ENCODE measurements at places on chromosomes 7 and 10.
A peak's percentile ranks its signal among the peaks of the same experiment; 100 is the strongest.

- peak; percentile 59 for DNase-seq
These were observed 125.2 kb downstream of the DOCK4 start for GRCh38 chr7:112080978-112081377.

GRCh38 chr7:38322461-38322860, 49.0 kb upstream of the TARP start:
- DNase-seq = no peak

- peak; percentile 83 for DNase-seq
These were observed 2.9 kb upstream of the FGL2 start for GRCh38 chr7:77202481-77202976.

DNA sequence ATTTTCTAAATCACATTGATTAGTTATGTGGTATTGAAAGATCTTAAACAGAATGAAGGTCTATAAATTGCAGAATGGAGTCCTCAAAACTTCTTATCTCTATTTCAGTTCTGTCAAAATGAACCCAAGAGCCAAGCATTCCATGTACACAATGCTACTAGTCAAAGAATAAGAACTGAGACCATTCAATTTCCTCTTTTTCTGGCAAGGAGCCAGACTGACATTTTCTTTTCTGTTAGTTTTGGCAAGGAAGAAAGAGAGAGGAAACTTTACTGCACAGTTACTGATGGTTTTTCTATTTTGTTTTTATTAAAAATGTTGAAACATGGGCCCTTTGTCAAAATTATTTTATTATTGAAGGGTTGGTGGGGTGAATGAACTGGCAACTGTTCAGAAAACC, 181.8 kb upstream of the FERD3L start:
- no peak for DNase-seq

DNA sequence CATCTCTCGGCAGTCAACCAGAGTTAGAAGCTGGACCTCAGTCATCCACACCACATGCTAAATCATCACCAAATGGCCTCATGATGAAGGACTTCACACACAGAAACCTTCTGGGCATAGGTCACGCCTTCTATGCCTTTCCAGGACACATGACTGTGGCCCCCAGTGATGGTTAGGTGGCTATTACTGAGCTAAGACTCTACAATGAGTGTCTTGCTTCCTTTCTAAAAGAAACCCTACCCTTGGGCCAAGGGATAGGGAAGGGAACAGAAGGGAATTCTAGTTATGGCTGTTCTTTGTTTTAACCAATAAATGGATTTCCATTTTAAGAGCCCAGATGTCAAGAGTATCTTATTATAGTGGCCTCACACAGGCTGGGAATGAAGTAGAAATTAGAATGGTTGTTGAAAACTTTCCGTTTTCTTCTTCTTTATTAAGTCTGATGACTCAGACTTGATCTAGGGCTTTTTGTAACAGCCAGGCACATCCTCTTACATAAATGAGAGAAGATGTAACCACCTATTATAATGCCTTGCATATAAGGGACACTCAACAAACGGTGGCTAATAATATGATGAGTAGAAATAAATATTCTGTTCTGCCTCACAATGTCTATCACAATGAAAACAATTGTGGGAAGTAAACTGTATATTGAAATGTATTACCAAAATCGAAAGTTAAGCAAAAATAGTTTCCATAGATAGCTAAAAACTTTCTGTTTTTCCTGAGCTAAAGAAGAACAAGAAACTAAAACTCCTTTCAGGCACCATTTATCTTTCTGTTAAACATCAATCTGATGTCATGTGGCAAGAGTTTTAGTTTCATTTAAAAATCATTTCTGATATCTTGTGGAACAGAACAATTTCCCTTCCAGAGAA, 62.5 kb upstream of the TOMM7 start:
- peak; percentile 55 for DNase-seq

DNA sequence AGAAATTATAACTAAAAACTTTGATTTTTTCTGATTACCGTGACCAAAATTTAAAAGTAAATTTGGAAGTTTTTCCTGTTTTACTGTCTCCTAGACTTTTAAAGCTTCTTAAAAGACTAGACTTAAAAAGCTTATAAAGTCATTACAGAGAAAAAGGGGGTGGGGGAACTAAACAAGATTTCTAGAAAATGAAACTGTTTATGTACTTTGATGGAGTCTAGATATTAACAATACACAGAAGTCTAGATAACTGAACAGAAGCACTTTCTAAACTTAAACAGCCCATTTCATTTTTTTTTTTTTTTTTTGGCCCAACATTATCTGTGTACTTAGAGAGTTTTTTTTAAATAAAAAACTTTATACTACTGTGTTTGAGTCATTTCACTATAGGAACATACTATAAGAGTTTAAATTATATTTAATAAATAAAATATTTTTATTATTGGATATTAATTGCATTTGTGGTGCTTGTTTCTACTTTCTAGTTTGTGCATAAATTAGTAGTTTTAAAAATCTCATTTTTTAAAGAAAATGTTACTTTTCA, 98.5 kb downstream of the PHTF2 start:
- DNase-seq = no peak

- no peak for DNase-seq
These were observed 397.8 kb downstream of the GFRA1 start for GRCh38 chr10:115875172-115875571.

DNA sequence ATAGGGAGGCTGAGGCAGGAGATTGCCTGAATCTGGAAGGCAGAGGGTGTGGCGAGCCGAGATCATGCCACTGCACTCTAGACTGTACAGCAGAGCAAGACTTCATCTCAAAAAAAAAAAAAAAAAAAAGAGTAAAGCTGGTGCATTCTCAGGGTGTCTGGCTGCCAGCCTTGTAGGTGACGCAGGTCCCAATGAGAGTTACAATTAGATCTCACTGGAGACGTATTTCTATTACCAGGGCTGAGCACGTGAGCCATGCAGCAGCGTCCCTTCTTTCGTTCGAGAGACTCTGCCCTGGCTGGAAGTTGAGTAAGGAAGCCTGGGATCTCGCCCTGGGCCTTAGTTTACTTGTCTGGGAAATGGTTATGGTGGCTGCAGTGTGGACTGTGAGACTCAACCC, 22.4 kb upstream of the ZMIZ1 start:
- no peak for DNase-seq

DNA sequence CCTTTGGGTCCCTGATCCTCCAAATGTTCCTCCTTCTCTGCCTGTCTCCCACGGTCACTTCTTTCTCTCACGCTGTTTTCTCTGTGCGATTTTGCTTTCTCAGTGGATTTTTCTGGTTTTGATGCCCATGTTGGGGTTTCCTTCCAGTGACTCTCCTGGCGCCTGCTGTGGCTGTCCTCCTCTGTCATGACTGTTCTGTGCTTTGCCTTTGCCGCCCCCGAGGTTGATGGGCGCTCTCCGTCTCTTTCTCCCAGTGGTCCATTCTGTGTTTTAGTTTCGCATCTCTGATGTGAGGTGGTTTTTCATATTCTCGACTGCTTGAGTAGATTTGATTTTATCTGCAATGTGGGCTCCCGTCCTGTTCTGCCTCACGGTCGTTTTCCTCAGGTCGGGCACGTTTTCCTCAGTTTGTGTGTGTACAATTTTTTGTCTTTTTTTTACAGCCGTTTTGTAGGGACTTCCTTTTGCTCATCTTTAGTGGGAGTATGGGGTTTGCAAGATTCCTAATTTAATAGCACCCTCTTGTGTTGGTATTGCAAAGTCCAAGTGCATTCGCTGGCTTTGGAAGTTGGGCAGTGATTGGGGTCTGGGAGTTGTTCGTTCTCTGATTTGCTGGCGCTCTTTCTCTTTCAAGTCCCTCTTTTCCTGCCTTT, 100.0 kb downstream of the INPP5A start:
- DNase-seq = peak; percentile 31

DNA sequence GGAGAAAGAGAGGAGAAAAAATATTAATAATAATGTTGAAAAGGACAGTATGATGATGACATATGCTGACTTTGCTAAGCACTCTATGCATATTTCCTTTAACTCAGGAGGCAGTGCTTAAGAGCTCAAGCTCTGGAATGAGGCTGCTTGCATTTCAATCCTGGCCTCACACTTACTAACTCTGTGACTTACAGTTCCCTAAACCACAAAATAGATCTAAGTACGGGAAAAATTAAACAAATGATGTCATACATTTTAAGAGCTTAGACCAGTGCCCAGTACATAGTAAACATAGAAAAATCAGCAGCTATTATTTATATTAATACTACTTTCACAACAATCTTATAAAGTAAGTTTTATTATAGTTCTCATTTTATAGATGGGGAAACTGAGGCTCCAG, 61.3 kb downstream of the GFRA1 start:
- DNase-seq = no peak

- no peak for DNase-seq
These were observed 97.5 kb upstream of the GJD4 start for GRCh38 chr10:35507519-35508109.

- DNase-seq = no peak
These were observed 105.5 kb downstream of the CUX1 start for GRCh38 chr7:101922631-101923601.

- no peak for DNase-seq
These were observed 134.7 kb downstream of the PFKFB3 start for GRCh38 chr10:6337382-6337781.

DNA sequence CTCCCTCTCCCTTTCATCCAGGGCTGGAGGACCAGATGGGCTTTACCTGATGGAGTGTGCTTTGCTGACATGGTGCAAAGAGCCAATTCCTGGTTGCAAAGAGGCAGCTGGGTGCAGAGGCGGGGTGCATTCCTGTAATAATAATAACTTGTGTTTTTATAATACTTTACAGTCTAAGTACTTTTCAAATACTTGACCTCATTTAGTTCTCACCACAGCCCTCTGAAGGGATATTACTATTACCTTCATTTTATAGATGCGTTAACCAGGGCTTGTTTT, 70.4 kb downstream of the TCF7L2 start:
- no peak for DNase-seq

- DNase-seq = no peak
These were observed 345.0 kb upstream of the PCDH15 start for GRCh38 chr10:55146032-55146431.

DNA sequence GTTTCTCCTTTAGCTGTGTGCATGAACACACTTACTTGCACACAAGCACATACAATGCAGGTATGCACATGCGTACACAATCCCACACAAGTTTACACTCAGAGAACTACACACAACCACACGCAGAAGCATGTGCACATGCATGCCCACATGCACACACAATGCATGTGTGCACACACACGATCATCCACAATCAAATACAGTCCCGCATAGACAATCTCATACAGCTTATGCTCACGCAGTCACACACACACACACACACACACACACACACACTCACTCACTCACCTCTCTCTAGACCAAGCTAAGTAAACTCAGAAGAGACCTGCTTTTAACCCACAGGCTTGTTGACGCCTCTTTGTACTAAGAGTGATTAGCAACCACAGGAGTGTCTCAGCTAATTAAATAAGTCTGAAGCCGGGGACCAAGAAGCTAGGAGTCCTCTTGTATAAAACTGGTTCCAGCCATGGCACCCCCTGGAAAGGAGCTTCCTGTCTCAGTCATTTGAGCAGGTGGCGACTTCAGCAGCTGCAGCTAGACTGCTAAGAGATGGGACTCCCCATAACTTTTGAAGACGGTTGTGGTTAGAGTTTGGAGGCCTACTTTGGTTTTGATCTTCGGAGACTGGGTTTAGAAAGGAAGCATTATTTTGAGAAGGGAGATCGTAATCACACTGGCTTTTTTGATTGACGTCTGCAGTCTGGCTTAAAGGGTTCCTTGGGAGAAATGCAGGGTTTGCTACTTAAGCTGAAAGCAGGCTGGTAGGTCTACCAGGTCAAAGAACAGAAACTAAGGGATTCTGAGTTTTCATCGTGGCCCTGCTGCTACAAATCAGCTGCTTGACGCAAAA, 82.3 kb upstream of the ADRB1 start:
- DNase-seq = peak; percentile 96

DNA sequence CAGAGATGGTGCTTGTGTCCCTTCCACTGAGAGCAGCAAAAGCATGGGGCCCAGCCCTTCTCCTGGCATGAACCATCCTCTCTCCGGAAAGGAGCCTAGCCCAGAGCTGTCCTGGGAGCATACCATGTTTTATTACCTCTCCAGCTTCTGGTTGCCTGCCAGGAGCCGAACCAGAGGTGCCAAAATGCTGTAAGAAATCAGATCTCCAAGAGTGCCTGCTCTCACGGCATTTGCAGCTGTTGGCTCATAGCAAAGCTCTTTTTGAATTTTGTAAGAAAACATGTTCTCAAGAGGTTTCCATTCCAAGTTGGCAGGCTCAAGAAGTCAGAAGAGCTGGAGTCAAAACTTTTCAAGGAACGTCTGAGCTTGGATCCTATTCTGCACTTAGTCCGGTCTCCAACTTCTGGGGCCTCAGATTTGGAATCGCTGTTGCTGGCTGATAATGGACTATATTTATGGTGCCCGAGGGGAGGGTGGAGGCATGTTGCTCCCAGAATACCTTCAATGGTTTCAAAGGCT, 211.7 kb upstream of the MKI67 start:
- no peak for DNase-seq

- no peak for DNase-seq
These were observed 889.9 kb upstream of the PHF14 start for GRCh38 chr7:10083766-10084165.

GRCh38 chr10:110404825-110405224, 92.9 kb upstream of the DUSP5 start:
- DNase-seq = no peak

- DNase-seq = no peak
These were observed 1.2 kb upstream of the VGF start for GRCh38 chr7:101166648-101166908.

DNA sequence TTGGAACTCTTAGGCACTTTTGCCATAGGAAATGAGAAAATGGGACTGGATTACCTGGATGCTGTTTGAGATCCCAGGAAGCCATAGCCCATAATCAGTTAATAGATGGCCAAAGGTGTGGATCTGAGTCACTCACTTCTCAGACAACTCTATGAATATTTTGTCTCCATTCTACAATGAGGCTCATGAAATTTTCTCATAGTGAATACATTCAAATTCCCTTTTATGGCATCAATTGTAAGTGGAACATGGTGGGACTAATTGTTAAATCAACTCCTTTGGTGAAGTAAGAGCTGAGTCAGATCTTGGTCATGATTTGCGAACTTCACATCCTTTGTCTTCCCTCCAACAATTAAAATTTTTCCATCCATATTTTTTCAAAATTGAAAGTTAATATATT, 222.1 kb downstream of the ARL4A start:
- no peak for DNase-seq

DNA sequence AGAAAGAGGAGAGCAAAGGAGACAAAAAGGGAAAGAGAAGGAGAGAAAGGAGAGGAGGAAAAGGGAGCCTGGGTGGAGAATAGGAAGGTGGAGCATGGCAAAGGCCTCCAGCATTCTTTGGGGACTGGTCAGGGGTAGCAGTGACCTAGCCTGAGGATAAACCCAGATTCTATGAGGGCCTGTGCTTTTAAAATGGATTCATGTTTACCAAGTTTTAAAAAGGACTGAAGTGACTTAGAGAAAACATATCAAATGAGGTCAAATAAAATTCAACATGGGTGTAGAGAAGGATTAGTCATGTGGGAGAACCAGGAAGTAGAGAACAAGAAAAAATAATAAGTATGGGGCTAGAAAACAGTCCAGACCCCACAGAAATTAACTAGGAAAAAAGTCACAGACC, 20.7 kb downstream of the CREB3L2 start:
- DNase-seq = no peak

GRCh38 chr10:14507781-14508180, 177.1 kb upstream of the FRMD4A start:
- no peak for DNase-seq

- no peak for DNase-seq
These were observed 72.6 kb downstream of the ITGB8 start for GRCh38 chr7:20403331-20403730.

All from MM.1S (cell line).